ENCODE measurements at places on chromosomes 4 and X. TPM values are rescaled to one million over a fixed set of nuclear protein-coding genes. Genes with fewer than 3 reads are reported as not detected.

Gene TMPRSS11F
- not detected for total RNA-seq

Gene VGLL1
- not detected for total RNA-seq

Gene HSD17B13
- total RNA-seq, result not detected

Gene LIMCH1
- not detected for total RNA-seq

Gene CXCR3
- total RNA-seq, result 3.1 TPM

Gene DMP1
- not detected for total RNA-seq

Gene EVC
- total RNA-seq, result 3.4 TPM

Gene SHOX
- total RNA-seq, result not detected

Gene IL2RG
- total RNA-seq, result 400 TPM

Gene TMEM31
- not detected for total RNA-seq

DNA sequence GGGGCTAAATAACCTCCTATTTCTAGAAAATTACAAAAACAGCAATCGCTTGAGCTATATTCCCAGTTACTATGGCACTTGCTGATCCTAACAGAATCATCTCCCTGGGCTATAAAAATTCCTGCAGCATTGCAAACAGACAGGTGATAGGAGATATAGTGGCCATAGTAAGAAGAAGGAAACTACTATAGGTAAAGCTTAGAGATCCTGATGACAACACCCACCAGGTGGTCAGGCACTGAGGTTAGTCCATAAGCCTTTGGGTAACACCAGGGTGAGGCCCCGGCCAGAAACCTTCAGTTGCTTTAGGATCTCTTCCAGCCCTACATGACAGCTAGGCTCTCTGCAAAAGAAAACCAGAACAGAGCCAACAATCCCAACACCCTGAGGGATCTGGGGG, 197.9 kb upstream of the PPP1R2C start:
- no peak for DNase-seq

GRCh38 chr4:92128676-92129075, 175.1 kb upstream of the GRID2 start:
- DNase-seq, result no peak

DNA sequence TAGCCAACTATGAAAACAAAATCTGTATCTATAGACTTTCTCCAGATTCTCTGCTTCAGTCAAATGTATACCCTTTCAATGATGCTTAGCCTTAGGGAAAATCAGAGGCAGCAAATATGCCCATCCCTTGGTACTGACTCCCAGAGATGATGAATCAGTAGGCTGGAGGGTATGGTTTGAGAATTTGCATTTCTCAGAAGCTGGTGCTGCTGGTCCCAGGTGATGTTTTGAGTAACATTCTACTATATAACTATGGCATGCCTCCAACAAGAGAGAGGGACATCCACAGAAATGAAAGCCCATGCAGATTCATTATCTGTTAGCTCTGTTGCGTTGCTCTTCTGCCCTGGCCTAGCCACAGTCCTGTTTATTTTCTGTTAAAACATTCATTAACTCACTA, 13.6 kb downstream of the TNIP3 start:
- no peak for DNase-seq

- no peak for DNase-seq
These were observed 52.9 kb downstream of the TRMT44 start for GRCh38 chr4:8493484-8493883.

DNA sequence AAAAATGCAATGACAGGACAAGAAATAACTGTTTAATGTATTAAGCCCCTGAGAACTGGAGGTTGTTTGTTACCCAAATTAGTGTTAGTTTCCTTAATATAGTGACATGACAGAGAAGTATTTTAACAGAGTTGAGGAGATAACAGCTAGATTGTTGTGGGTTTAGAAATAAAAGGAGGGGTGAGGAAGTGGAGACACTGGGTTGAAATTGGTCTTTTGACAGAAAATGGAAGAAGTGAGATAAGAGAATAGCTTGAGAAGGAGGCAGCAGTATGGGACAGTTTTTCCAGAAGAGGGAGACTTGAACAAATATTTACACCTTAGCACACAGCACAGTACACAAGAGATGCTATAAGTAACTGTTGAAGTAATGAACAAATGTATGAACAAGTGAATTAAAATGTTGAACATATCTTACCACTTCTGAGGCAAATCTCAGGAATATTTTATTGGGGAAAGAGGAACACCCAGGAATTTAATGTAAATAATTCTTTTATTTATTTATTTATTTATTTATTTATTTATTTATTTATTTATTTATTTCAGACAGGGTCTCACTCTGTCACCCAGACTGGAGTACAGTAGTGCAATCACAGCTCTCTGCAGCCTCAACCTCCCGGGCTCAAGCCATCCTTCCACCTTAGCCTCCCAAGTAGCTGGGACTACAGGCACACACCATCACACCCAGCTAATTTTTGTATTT, 58.0 kb upstream of the EGFL6 start:
- DNase-seq, result no peak

DNA sequence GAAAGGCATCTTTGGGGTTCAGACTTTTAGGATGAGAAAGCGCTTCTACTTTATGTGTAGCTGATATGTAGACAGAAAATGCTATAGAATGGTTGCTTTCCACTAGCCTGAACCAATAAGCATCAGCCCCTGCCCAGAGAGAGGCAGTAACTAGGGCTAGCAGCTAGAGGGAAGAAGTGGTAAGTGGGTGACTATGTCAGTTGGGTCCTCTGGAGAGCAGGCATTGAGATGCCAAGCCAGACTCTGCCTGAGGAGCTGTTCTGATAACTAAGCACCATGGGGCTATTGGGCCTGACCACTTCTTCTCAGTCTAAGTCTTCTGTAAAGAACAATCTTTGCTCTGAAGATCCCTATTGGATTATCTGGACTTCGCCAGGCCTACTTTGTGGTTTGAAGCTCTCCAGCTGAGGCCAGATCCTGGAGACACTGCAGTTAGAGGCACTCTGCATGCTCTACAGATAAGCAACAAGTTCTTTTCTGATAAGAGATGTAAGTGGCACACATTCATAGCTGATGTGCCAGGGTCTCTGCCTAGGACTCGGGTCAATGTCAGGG, 146.1 kb downstream of the RBM46 start:
- DNase-seq, result no peak

DNA sequence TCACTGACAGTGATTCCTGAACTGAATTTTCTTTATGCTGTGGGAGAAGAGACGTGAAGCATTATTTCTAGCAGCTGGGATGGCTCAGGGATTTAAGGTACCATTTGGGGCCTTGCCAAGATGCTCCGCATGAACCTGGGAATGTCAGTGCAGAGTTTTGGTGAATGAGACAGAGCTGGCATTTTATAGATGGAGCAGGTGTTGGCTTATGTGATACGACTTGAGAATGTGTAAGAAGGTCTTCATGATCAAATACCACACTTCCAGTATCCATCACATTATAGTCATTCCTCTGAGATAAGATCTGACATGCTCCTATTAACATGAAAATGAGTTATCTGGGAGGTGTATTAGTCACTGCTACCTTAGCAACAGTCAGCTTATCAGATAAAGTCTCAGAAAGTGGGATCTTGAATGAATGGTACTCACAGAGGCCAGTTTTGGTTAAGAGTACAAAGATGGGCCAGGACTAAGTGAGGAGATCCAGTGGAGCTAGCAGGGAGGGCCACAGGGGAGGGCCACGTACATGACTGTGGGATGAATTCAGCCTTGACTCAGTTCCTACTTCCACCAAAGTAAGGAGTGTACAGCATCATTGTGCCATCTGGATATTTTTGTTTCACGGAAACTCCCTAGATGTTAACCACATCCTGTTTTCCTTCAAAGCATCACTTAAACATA, 116.7 kb downstream of the SPCS3 start:
- no peak for DNase-seq

- DNase-seq, result no peak
These were observed 5.7 kb downstream of the TRIM75 start for GRCh38 chr4:165059386-165059785.

- DNase-seq, result no peak
These were observed 10.2 kb downstream of the ADGRL3 start for GRCh38 chr4:61210186-61210939.

GRCh38 chrX:13401724-13402123, 81.9 kb upstream of the ATXN3L start:
- DNase-seq, result no peak

DNA sequence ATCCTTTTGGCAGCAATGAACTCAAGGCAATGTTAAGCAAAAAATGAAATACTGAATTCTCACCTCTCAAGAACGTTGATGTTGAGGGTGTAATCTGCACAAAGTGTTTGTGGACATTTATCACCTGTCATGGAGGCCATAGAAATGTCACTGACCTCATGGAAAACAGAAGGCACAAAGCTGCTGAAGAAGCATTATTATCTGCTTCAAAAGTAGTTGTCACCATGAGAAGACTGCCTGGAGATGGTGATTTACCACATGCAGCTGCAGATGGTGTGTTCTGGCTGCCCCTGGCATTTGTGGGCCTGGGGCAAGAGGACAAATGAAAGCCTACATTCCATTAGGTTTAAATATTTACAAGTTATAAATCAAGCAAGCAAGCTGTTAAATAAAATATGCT, 116.8 kb upstream of the RPS6KA3 start:
- DNase-seq, result no peak

- DNase-seq, result no peak
These were observed 861 bp upstream of the DTHD1 start for GRCh38 chr4:36280555-36280954.

DNA sequence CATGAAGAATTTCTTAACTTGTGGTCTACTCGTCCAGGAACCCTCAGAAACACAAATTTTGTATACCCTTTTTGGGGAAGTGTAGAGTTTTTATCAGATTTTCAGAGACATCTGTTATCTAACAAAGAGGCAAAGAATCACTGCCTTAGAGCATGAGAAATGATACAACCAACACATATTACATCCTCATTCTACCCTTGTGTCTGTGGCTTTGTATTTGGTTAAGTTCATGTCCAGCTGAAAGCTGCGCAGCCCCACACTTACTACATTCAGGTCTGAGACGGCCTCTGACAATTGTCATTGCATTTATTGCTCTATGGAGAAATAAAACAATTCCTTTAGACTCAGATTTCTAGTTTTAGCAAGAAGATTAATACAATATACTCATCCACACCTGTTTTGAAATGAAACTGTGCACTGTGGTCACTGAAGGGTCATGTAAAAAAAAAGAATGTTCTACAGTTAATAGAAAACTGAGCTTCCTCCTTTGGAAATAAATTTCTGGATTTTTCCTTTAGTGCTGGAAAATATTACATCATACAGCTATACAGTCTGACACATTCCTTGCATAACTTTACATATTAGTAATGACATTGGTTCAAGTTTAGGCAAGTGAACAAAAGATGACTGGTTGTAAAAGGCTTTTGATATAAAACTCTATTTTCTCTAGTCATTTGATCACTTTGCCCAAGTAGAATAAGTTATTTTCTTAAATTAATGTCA, 39.8 kb downstream of the GLRB start:
- no peak for DNase-seq

DNA sequence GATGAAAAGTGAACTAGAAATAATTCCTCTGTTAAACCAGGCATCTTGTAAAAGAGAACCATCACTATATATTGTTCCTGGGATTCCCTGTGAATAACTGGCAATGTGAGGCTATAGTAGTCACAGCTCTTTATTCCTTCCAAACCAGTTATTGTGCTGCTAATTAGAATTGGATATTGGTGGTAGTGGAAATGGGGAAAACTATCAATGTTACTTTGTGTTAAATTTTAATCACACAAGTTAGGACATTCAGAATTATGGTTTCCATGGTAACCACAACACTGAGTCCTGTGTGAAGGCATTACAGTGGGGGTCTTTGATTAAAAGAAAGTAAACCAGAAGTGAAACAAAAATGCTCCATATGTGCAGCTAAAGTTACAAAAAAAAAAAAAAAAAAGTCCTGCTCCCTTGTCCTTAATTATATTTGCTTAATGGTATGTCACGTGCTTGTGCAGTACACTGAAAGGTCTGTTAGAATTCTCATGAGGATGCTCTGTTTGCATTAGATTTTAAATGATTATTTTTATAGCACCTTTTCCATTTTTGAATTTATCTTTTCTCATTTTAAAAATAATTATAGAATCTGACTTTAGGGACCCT, 200.4 kb downstream of the ADGRL3 start:
- no peak for DNase-seq
